ENCODE measurements at places on chromosomes 11 and 22.

DNA sequence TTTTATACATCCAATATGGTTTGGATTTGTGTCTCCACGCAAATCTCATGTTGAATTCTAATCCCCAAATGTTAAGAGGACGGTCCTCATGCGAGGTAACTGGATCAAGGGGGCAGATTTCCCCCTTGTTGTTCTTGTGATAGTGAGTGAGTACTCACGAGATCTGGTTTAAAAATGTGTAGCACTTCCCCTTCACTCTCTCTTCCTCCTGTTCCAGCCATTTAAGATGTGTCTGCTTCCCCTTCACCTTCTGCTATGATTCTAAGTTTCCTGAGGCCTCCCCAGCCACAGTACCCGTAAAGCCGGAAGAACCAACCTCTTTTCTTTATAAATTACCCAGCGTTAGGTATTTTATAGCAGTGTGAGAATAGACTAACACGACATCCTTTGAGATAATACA, 98.6 kb downstream of the TTC28 start:
- DNase-seq = no peak

- no peak for DNase-seq
These were observed 7.3 kb upstream of the CD5 start for GRCh38 chr11:61095021-61095420.

- no peak for DNase-seq
These were observed 50.3 kb downstream of the TRIOBP start for GRCh38 chr22:37747080-37747714.

GRCh38 chr22:28670756-28671155, 8.9 kb downstream of the TTC28 start:
- DNase-seq = no peak

Data from hypothalamus (tissue), 51 donors.